ENCODE measurements at places on chromosomes 1 and 21.

- DNase-seq = no peak
These were observed 26.4 kb downstream of the KRTAP10-1 start for GRCh38 chr21:44513389-44514217.

DNA sequence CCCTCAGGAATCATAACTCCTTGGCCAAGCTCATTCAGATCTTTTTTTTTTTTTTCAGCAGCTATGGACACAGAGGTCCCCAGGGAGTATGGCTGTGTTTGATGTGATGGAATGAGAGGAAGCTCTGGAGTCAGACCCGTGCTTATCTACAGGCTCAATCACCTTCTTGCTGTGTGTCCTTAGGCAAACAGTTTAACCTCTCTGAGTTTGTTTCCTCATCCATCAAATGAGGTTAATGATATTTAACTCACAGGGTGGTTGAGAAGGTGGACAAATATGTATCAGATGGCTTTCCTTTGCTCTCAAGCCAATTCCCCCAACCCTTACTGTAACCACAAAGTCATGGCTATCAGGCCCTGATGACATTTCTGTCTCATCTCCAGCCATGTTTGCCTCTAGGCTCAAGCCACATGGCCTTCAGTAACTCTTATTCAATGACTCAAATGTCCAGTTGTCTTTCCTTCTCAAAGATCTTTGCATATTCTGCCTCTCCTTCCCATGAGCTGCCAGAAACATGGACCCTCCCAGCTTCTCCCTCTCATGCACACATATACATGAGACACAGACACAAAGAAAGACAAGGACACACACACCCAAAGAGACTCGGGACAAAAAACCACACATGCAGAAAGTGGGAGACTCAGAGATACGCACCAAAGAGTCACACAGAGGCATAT is 303.5 kb upstream of the KAZN start:
- no peak for DNase-seq

GRCh38 chr1:213683529-213683928 is 304.2 kb upstream of the PROX1 start:
- no peak for DNase-seq

DNA sequence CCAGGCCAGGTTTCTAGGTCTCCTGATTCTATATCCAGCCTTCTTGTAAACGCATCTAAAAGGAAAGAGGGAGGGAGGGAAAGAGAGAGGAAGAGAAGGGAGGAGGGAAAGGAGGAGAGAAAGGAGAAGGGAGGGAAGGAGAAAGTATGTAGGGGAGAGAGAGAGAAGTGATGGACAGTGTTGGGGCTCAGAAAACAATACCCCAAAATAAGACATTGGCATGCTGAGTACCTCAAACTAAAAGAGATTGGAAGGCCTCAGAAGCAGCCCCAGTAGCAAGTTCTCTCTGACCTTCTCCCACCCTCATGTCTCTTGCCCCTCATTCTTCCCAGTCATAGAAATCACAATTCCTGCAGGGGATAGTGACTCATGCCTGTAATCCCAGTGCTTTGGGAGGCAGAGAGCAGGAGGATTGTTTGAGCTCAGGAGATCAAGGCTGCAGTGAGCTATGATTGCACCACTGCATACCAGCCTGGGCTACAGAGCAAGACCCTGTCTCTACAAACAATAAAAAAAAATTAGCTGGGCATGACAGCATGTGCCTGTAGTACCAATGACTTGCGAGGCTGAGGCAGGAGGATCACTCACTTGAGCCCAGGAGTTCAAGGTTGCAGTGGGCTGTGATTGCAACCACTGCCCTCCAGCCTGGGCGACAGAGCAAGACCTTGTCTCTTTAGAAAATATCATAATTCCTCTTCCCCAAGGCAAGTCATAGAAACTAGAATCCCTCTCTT is 51.2 kb downstream of the DNTTIP2 start:
- DNase-seq = no peak

DNA sequence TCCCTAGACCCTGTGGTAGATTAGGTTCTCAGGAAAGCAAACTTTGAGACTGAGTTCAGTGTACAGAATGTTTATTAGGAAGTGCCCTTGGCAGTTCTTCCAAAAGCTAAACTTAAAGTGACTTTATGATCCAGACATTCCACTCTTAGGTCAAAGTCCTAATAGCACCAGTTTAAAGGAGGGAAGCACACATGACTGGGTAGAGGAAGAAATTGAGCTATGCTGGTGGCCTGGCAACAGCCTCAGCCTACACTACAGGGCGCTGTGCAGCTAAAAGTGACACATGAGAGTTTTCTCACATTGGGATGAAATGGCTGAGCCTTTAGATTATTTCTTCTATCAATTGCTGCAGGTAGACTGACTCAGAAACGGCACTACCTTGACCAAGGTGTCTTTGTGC is 280.4 kb downstream of the BRINP2 start:
- DNase-seq = no peak

- DNase-seq = no peak
These were observed 85.3 kb downstream of the LEPR start for GRCh38 chr1:65505547-65506300.

- no peak for DNase-seq
These were observed 794.2 kb upstream of the ADGRL2 start for GRCh38 chr1:81006502-81006901.

DNA sequence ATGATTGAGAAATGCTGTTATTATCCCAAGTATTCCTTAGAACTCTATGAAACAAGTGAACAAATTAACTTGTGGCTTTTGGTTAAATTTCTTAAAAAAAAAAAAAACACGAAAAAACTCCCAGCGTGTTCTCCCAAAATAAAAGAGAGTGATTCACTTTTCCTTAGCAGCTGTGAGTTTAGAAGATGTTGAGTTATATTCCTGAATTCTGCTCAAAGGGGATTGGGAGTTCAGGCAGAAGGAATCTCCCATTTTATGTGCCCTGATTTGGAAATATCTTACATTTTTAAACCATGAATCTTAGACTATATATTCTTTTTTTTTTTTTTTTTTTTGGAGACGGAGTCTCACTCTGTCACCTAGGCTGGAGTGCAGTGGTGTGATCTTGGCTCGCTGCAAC is 34.3 kb downstream of the SMG7 start:
- no peak for DNase-seq

DNA sequence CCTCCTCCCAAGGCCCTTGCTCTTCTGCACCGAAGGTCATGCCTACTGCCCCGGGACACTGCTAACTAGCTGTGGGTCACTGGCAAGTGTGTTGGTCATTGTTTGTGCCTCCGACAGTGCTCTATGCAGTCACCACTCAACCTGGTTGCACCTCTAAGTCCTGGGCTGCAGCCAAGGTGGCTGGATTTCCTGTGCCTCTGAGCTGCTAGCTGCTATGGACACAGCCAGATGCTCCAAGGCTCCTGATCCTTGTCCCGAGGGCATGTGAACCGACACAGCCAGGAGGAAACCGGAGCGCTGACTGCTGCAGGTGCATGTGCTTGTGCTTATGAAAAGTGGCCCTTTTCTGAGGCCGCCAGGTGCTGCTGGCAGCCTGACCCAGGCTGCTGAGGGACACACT is 14.7 kb upstream of the SPOCD1 start:
- DNase-seq = no peak

DNA sequence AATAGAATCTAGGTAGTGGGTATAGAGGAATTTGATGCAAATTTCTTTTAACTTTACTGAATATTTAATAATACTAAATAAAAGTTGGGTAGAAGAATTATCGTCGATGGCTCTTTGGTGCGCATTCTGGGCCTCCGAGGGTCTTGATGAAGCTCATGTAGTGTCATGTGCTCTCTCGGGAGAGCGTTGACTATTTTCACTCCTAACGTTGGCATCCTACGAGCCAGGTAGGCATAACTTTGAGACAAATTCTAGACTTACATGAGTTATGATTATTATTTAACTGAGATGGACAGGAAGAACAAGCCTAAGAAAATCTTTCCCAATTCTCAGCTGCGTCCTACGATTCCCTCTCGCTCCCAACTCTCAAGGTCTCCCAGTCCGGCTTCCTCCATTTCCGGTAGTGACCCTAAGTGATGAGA is 550 bp upstream of the PCAT6 start:
- no peak for DNase-seq

- no peak for DNase-seq
These were observed 39.1 kb upstream of the LRRC3 start for GRCh38 chr21:44416193-44416592.

GRCh38 chr1:178752891-178753290 is 27.8 kb downstream of the RALGPS2 start:
- no peak for DNase-seq

DNA sequence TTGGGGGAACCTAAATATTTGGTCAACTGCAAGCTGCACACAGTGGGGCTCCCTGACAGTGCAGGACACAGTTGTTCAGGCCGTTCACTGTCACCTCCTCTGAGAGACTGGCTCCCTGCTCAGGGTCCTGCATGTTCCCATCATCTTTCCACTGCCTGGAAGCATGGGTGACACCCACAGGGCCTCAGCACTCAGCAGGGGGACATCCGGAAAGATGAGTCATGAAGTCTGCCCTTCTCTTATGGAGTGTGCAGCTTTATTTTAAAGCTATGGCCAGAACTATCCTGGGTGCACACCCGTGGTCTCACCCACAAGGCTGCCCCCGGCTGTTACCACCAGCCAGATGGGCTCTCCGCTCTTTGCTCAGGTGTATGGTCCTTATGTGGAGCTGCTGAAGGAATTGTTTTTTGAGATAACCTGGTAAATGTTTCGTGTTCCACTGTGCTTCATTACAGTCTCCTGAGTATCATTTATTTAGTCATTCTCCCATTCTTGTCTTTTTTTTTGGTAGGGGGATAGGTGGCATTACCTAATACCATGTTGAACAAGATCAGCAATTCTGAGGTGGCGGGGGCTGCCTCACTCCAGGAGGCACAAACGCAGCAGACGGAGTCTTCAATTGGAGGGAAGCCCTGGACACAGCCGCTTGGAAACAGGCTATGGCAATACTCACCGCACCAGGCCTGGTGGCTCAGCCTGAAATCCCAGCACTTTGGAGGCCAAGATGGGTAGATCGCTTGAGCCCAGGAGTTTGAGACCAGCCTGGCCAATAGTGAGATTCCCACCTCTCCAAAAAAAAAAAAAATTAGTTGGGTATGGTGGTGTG is 14.3 kb downstream of the TRIM11 start:
- no peak for DNase-seq

GRCh38 chr1:46940307-46940706 is 969 bp downstream of the CYP4A11 start:
- DNase-seq = no peak

- no peak for DNase-seq
These were observed 160.5 kb downstream of the ACTL8 start for GRCh38 chr1:17915511-17916197.

GRCh38 chr1:205600085-205600484 is 31.7 kb downstream of the ELK4 start:
- no peak for DNase-seq

- DNase-seq = no peak
These were observed 3.5 kb downstream of the OR14I1 start for GRCh38 chr1:248699099-248699498.

DNA sequence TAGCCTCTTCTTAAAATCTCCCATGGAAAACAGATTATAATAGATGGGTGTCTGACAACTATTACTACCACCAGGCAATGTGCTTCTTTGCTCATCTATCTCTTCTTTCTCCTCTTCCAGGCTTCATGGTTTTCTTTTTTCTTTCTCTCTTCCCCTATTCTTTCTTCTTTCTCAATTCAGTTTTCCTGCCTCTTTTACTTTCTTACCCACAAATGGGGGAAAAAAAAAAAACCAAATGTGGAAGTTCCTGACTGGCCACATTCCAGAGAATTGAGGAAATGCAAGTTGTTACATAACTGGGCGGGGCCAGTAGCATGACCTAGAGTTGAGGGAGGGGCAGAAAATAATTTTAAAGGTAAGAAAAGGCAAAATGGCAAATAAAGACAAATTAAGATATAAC is 10.9 kb upstream of the SMG7 start:
- DNase-seq = peak; percentile 79

DNA sequence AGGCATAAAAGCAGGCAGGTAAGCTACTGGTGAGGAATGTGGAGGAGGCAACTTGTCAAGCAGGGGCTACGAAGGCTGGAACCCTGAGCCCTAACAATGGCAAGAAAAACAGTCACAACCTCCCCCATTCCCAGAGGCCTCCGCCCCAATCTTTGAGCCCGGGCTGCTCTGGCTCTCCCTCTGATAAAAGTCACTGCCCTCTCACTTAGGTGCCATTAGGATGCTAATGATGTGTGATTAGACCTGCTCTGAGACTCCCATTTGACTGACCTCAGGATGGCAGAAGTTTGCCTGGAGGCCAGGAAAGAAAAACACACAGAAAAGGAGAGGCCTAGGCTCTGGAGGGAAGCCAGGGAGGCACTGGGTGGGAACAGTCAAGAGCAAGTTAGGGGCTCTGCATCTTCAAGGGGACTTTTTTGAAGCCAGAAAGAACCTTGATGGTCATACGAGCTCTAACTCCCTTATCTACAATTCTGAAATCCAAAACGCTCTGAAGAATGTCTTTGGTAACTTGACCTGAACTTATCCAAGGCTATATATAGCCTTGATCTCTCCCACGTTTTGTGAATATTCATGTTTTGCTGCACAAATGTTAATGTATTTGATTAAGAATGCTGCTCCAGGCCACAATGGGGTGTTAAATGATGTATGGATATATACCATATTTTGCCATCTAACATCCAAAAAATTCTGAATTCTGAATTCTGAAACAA is 98.9 kb downstream of the TRABD2B start:
- DNase-seq = no peak

DNA sequence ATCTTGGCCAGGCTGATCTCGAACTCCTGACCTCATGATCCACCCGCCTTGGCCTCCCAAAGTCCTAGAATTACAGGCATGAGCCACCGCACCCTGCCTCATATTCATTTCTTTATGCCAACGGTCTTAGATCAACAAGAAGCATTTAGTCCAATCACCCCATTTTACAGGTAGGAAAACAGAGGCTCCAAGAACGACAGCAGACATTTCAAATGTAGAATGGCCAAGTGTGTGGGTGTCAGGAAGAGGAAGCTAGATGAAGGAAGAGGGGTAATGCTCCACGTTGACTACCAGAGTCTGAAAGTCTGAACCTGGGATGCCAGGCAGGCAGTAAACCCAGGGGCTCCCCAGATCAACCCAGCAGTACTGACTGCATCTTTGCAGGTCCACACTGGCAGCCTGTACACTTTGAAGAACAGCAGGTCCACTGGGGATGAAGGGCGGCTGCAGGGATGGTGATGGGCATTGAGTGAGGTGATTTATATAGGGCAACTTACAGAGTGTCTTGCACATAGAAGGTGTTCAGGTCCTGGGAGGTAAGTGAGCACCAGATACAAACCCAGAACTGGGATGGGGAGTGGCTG is 120.2 kb downstream of the EPHB2 start:
- peak; percentile 64 for DNase-seq

DNA sequence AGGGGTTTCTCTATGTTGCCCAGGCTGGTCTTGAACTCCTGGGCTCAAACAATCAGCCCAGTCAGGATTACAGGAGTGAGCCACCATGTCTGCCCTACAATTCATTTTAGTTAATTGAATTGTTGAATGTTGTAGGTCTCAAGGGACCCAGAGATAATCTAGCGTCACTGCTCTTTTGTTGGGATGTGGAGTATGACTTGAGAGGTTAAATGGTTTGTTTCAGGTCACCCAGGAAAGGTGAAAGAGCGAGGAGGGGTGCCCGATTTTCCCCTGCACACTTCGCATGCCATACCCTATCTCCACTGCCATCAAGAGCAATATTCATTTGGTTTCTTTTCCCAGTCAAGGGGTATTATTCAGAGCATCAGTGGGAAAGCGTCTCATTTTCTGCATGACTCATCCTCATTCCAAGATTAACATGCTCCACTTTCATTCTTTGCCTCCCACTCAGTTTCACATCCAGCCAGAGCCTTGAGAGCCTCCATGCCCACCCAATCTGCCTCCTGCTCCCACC is 13.1 kb upstream of the SLC30A1 start:
- DNase-seq = peak; percentile 62

All from suppressor macrophage (primary cell).